G401 (cell line): ENCODE measurements at places on chromosomes 3 and 15.

- no peak for DNase-seq
These were observed 12.3 kb upstream of the PDZRN3 start for GRCh38 chr3:73637042-73637441.

DNA sequence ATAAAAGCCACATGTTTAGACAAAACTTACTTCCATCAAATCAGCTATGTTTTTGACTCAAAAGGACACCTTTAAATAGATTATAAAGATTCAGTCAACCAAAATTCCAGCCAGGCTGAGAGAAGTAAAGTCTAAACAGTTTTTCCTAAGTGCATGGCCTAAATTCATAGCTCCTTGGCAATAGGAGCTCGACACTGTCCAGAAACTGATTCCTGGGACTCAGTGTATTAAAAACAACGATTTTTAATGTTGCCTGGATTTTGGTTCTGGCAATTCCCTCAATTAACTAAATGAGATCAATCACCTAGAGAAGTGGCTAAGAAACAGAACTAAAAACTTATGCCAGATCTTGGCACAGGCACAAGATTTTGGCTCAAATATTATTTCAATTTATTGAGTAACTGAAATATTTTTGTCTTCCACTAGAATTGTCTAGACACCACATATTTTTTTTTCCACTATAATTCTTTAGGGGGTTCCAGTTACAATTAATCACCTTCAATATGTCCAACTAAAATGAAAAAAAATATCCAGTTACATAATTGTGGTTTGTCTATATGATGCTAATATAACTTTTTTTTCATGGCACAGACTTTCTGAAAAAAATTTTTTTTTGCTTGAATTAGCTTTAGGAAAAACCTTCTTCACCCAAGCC lies 135.9 kb downstream of the TFDP2 start:
- no peak for DNase-seq

- DNase-seq: no peak
These were observed 57.9 kb upstream of the SEC22A start for GRCh38 chr3:123143669-123144411.

DNA sequence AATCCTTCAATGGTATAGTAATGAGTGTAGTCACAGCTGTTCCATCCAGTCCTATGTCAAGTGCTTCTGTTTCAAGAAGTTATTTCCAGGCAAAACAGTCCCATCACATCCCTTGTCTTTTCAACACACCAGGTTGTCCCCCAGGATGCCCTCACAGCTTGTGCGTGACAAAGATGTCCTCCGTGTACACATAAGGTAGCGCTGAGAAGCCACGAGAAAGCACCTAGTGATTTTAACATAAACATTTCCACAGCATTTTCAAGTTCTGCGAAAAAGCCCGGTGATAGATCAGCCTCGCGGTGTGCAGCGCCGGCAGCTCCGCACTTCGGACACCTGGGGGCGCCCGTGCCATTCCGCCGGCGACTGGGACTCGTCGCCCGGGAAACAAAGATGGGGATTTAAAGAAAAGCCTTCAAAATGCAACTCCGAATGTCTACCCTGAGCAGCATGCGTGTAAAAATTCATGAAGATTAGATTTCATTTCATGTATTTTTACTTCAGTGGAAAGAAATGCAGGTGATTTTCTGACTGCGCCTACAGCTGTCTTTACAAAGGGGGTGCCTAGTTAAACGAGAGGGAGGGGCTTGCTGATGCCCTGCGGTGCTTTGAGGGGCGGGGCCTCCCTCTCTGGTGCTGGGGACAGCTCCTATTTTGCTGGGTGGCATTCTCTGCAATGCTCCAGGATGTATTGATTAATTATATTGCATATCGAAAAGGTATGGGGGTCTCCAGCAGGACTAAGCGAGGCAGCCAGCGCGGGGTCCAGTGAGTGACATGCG lies 49.9 kb downstream of the KY start:
- DNase-seq: peak; percentile 76

GRCh38 chr3:134542287-134542958 lies 56.6 kb downstream of the CEP63 start:
- no peak for DNase-seq

DNA sequence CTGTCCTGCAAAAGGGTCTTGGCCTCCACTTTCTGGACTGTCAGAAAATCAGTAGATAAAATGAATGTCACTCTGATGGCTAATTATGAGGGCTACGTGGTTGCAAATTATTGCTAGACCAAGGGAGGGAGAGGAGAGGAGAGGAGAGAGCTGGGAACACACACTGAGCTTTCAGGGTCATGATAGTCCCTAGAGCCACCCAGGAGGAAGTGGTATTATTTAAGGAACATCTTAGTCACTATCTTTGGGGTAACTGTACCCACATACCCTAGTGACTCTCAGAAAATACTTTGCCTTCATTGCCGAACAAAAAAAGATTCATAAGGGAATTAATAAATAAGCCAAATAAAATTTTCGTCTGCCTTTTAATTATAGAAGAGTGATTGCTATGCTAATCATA lies 642.3 kb upstream of the CFAP20DC start:
- DNase-seq: no peak

DNA sequence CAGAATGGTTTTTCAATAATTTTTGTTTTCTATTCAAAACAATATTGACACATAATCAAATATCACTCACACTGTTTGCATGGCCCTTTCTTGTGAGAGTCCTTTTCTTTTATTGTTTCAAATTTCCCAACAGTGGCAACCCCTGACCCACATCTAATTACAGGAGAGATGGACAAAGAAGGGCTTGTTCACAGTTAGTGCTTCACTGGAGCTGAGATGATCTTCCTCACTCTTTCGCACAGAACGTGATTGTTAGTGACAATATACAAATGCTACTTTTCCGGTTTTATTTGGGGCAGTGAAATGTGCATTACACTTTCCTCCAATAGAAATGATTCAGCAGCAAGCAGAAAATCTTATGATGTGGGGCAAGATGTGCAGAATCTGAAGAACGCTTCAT lies 38.6 kb upstream of the TTC14 start:
- no peak for DNase-seq

DNA sequence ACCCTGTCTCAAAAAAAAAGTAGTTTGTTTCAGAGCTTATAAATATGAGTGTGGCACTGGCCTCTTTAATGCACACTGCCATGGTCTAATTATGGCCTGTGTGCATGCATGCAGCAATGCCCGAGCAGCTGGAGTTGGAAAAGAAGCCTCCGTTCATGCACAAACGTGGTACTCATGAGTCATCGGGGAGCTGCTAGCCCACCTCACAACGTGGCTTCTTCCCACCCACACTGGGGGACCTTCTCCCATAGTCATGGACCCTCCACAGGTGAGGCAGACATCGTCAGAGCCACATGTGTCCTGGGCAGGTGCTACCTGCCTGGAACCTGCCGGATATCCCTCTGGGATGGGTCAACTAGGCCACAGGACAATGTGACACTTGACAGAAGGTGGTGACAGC lies 66.7 kb downstream of the ATP10A start:
- DNase-seq: no peak

DNA sequence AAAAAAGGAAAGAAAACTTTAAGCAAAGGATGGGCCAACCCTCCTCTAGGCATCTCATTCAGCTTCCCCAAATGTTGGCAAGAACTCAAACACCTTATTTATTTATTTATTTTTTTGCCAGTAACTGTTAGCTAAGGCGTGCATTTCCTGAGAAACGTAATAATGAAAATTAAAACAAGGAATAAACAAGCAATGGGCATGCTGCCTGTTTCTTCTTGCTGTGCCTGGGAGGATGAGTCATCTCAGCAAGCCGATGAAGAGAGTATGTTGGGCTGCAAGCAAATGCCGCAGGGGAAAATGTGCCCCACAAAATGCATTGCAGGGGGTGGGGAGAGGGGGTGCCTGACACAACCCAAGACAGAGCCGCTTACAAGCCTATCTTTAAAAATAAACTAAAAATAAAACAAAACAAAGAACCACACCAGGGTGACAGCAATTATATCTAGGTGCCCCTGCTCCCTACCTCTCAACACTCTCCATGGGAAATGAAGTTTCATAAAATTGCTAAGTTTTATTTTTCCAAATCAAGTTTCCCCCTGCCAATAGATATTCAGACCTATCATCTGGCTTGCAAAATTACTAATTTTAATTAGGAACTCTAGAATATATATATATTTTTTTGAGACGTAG lies 40.3 kb downstream of the EIF4E3 start:
- peak; percentile 18 for DNase-seq

- no peak for DNase-seq
These were observed 39.0 kb downstream of the CD86 start for GRCh38 chr3:122094125-122094524.
